ENCODE measurements at places on chromosomes 11 and 22. TPM values are rescaled to one million over a fixed set of nuclear protein-coding genes. Genes with fewer than 3 reads are reported as not detected.

DNA sequence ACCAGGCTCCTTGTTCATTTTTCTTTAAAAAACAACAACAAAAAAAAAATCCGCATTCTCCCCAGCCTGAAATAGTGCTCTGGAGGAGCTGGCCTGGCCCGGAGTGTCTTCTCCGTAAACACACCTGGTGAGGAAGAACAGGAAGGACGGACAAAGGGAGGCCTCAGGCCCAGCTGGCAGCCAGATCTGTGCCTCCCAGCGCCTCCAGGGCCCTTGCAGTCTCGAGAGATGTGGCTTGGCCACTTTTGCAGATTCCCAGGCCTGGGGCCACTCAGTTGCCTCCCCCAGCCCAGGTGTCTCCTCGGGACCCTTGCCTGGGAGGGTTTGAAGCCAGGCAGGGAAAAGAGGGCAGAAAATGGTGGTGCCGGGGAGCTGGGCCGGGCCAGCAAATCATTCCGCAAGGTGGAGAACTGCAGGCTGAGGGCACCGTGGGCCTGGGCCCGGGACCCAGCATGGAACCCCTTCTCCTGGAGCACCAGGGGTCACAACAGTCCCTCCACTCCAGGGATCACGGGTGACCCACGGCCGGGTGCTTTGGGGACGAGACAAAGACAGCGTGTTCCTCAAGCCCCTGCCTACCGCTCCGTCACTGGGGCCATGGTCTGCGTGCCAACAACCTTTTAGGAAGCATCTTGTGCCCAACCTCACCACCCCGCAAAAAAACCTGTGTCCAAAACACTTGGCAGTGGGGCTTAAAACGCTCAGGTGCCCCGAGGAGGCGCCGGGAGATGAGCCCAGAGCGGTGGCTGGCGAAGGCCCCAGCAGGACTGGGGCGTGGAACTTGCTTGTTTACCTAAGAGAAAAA, 67.1 kb upstream of the WNT7B start:
- DNase-seq: peak; percentile 29

- DNase-seq: no peak
Observed at GRCh38 chr22:31637447-31637890, 24.5 kb downstream of the PISD start.

Gene SPI1
- 0.59 TPM for total RNA-seq

- DNase-seq: no peak
Observed at GRCh38 chr11:103779054-103779453, 257.4 kb upstream of the DDI1 start.

DNA sequence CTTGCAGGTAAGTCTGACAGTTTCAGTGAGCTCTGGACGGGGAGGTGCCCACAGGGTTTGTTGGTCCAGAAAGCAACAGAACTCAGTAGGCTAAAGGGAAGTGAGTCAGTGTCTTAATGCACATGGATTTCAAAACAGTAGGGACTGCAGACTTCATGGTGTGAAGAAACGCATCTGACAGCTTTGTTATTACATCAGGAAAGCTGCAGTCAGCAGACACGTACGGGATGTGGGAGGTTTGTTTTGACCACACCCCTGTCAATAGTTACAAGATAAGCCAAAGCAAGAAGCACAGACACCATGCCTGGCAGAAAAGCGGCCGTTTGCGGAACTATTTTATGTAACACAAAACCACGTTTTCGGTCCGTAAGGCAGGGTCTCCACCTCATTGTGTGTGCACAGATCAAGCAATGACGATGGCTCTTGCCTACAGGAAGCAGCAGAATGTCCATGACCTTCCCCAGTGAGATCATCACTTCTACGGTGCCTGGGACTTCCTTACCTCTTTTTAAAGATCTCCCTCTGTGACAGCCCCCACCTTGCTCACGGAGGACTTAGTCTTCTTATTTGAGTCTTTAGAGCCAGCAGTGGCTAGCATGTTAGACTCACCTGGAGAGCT, 58.2 kb upstream of the FTH1 start:
- no peak for DNase-seq

- peak; percentile 94 for DNase-seq
Observed at GRCh38 chr11:130449996-130450769, 1.7 kb downstream of the ADAMTS15 start.

Gene UFD1
- 49.6 TPM for total RNA-seq

- DNase-seq: no peak
Observed at GRCh38 chr22:28882545-28882877, 861 bp upstream of the ZNRF3 start.

GRCh38 chr22:30602049-30602448, 4.9 kb upstream of the TCN2 start:
- no peak for DNase-seq

Gene JAM3
- 34.1 TPM for total RNA-seq

Measured in WTC11 (cell line).